ENCODE measurements at places on chromosomes 2 and 18. TPM values are rescaled to one million over a fixed set of nuclear protein-coding genes. Genes with fewer than 3 reads are reported as not detected.

The ZFAND2B gene
- polyA plus RNA-seq = 40.5 TPM

The TM4SF20 gene
- polyA plus RNA-seq = 0.13 TPM

The PPP1R1C gene
- polyA plus RNA-seq = 1.7 TPM

The FAM237A gene
- not detected for polyA plus RNA-seq

The ITGA4 gene
- polyA plus RNA-seq = 25.6 TPM

The CCBE1 gene
- 41.4 TPM for polyA plus RNA-seq

Data from right renal pelvis (tissue), 4 donors.